Skin of body (tissue), 3 donors: ENCODE measurements at places on chromosomes 16 and 17. TPM values are rescaled to one million over a fixed set of nuclear protein-coding genes. Genes with fewer than 3 reads are reported as not detected.

KRTAP9-4 gene
- total RNA-seq = 6.5 TPM

DNASE1L2 gene
- total RNA-seq = 17.3 TPM

C16orf86 gene
- total RNA-seq = 1.8 TPM

SP6 gene
- 10.2 TPM for total RNA-seq

FOXJ1 gene
- total RNA-seq = 0.30 TPM

PSMD3 gene
- 49.5 TPM for total RNA-seq

ATP2A1 gene
- 64.1 TPM for total RNA-seq

DDX52 gene
- total RNA-seq = 20.7 TPM

GRCh38 chr17:40854175-40854814, 12.7 kb downstream of the KRT12 start:
- DNase-seq = no peak

DNA sequence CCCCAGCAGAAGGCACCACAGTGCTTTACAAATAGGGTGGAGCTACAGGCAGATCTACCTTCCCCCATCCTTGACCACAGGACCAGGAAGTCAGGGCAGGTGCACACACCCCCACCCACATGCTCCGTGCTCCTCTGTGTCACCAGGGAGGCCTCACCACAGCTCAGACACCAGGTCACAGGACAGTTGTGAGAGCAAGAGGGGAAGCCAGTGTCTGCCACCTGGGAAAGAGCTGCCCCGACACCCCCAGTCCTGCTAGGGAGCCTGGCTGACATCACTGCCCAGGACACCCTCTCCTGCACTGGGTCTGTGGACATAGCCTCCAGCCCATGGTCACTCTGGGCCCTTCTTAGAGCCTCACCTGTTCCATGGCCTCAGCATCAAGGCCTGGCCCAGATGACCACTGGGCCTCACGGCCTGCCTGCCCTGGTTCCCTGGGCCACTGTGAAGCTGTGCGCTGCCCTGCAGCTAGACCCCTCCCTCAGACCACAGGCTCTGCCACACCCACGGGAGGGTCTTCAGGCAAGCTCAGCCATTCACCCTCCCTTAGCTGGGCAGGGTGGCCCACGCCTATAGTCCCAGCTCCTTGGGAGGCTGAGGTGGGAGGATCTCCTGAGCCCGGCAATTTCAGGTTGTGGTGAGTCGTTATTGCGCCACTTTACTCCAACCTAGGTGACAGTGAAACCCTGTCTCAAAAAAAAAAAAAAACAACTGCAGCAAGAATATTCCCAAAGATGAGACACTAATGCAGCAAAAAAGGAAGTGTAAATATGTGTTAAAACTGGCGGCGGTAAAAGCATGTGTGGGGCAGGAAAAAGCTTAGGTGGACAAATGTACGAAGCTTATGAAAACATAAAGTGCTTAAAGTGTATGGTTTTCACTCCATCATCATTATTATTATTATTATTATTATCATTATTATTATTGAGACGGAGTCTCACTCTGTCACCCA, 14.2 kb downstream of the POLR3K start:
- no peak for DNase-seq

DNA sequence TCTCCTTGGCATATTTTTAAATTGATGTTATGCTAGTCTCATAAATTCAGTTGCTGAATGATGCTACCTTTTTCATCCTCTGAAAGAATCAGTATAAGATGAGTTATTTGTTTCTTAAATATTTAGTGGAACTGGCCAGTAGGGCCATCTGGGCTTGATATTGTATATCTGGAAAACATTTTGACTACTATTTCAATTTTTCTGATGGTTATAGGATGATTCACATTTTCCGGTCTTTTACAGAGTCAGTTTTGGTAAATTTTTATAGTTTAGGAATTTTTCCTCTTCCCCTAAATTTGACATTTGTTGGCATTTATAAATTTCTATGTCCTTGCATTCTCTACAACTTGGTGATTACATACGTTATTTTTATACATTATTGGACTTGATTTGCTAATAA, 296.3 kb upstream of the AXIN2 start:
- no peak for DNase-seq

- DNase-seq = no peak
Observed at GRCh38 chr17:10262451-10262850, 64.0 kb upstream of the GAS7 start.

- no peak for DNase-seq
Observed at GRCh38 chr16:27670071-27670810, 120.3 kb downstream of the KATNIP start.

- no peak for DNase-seq
Observed at GRCh38 chr16:19292186-19292585, 6.7 kb downstream of the CLEC19A start.

GRCh38 chr17:70829876-70830275, 660.5 kb downstream of the KCNJ2 start:
- DNase-seq = no peak

GRCh38 chr17:71802663-71803062, 318.2 kb upstream of the SOX9 start:
- DNase-seq = no peak

- DNase-seq = no peak
Observed at GRCh38 chr16:20023190-20023589, 50.5 kb downstream of the GPR139 start.

DNA sequence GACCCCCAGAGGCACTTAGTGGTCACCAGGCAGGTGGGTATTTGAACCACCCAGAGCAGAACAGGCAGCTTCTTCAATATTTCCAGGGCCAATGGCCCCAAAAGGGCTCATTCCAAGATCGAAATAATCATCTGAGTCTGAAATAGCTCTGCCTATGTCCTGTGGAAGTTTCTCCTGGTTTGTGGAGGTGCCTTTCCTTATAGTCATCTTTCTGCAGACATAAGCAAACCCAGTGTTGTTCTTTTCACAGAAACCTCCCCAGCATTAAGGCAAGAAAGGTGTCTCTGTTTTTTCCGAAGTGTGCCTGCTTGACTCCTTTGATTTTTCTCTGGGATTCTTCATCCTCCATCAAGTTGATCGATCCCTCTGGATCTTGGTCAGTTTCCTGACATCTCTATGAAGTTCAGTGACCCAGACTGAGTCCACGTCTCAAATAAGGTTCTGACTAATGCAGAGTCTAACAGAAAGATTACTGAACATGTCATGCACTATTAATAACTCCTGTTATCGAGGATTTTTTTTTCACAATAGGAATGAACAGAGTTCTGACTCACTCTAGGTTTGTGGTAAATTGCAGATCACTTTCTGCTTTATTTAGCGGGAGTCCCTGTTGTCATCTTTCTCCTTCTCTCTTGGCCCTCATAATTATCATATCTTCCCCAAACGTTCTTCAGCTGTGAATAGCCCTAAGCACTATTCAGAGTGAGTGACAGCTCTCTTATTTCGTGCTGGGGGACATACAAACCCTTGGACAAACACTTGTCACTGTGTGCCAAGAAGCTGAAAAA, 1.5 kb downstream of the LRRC3C start:
- DNase-seq = no peak

GRCh38 chr17:21241564-21241963, 11.6 kb downstream of the NATD1 start:
- no peak for DNase-seq

- DNase-seq = peak; percentile 8
Observed at GRCh38 chr16:87416826-87417527, 24.8 kb downstream of the MAP1LC3B start.

- no peak for DNase-seq
Observed at GRCh38 chr17:82856361-82856760, 16.5 kb upstream of the ZNF750 start.

DNA sequence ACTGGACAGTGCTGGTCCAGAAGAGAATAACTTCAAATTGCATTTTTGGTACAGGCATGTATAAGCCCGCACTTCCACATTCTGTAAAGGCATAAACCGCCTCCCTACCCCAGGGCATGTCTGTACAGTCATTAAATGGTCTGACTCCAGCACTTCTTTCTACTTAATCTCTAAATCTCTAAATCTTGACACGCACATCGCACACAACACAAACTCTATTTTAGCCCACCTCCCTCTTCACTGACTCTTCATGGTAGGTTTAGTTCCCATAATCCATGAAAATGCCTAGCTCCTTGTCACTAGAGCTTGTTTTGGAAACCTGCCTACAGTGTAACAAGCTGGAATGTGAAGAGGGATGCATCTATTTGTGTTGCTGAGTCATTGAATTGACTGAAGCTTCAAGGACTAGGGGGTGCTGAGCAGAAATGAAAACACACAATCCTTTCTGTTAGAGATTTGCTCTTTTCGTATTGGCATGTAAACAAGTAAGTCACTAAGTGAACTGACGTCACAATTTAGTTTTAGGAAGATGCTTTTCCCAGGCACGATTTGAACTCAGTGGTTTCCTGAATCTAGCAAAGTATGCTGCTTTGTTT, 1.6 kb upstream of the DUSP14 start:
- DNase-seq = peak; percentile 82

DNA sequence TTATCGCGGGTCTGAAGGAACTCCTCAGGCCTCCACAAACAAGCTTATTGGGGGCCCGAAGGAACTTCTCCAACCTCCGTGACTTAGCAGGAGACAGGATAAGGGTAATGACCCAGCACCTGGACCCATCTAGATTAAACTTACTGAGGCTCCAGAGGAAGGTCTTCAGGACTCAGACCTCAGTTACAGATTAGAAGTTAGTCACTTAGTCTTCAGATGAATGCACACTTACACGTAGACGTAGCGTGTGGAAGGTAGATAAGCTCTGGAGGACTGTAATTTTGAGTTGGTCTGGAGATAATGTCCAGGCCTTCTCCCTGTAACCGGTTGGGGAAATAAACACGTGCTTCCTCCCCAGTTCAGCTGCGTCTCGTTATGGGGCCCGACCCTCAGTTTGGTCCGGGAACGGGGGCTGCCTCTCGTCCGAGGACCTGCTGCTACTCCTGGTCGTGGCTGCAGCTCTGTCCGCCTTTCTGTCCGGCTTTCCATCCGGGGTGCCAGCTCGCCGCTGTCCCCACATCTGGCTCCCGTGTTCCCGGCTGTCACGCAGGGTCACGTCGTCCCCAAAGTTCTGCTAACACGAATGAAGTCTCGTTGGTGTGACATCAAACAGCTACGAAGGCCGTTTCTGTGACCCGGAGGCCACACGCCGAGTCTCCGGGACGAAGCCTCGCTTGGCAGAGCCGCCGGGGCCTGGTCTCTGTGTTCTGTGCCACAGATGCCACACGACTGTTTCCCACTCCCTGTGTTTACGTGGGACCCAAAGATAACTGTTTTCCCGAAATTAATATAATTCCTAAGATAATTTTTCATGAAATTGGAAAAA, 11.8 kb upstream of the SECTM1 start:
- no peak for DNase-seq

- no peak for DNase-seq
Observed at GRCh38 chr17:80805032-80805751, 186.4 kb upstream of the CHMP6 start.

- DNase-seq = peak; percentile 78
Observed at GRCh38 chr17:77887464-77888241, 70.8 kb upstream of the TNRC6C start.

DNA sequence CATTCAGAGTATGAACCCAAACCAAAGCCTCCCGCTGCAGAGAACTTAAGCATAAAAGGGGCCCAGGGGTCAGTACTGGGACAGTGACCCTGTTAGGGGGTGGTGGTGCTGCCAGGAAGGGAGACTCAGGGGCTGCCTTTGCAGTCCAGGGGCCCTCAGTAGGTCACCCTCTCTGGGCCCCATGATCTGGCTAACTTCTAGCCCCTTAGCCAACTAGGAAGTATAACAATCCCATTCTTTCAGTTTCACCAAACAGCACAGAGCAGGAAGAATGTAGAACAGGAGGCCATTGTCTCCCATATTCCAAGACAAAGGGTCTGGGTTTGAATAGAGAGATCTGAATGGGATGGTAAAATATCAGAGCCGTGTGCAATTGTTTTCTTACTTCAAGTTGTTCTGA, 378.6 kb upstream of the C16orf82 start:
- DNase-seq = no peak

- no peak for DNase-seq
Observed at GRCh38 chr16:23502466-23502865, 7.8 kb downstream of the GGA2 start.

DNA sequence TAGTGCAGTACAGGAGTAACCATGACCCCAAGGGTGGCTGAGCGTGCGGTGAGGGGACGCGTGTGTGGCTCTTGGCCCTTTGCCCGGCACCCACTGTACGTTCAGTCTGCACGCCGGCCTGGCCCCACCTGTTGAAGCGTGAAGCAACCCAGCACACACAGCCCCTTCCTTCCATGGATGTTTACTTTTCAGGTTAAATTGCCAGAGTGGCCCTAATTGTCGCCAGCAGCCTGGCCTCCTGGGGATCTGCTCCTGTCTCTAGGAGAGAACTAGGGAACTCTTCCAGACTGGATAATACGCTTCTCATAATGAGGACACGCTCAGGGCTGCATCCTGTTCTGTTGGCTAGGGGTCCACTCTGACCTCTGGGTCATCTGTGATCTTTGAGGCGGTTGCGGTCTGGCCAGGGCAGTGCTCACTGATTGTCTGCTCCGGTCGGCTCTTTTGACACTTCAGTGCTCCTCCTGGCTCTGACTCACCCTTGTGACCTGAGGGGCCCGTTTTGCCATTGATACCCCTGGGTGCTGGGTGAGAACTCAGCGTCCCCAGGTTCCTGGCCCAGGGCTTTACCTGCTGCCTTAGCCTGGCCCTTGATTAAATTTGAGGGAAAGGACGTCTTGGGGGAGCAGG, 27.7 kb downstream of the TPSG1 start:
- DNase-seq = no peak

DNA sequence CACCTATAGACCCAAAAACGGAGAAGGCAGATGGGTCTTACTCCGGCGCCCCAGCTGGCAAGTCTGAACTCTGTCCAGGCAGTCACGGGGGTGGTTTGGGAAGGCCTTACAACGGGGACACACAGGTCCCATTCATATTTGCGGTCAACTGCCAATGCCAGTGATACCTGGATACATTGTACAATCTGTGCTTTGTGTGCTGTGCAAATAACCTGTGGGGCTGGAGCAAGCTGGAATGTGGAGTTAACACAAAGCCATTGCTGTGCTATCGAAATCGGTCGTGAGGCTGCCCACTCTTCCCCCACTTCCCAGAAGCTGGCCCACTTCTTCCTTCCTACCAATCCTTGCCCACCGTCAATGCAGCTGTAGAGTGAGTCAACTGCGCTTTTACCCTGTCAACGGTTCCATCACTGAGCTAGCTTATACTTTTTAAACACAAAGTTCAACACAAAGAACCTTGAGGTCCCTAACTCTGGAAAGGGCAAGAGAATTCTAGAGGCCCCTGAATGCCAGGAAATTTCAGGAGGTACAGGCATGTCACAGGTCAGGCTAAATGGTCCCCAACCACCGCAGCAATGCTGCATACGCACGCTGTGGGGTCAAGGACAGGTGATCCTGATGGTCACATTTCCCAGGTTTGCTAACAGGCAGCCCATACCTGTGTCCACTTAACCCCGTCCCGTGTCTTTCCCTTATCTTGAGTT, 122.8 kb downstream of the ZFHX3 start:
- no peak for DNase-seq

- DNase-seq = no peak
Observed at GRCh38 chr17:81118308-81119221, 46.7 kb upstream of the PVALEF start.

GRCh38 chr16:88619859-88620815, 18.2 kb upstream of the IL17C start:
- DNase-seq = no peak

DNA sequence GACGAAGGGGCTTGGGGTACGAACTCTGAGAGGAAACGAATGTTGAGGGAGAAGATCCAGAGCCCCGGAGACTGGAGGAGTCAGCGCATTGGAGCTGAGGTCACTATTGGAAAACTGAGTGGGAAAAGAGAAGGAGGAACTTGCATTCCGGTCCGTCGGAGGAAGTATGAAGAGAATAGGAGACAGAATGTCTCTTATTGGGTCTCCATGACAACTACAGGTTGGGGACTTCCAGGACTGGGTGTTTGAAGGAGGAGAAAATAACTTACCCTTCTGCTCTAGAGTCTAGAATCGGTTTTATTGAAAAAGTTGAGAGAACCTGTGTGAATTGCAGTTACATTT, 537 bp downstream of the GOSR1 start:
- DNase-seq = no peak
